ELR (cell line): ENCODE measurements at places on chromosomes 5 and 9.

GRCh38 chr9:111805830-111806241 lies 11.1 kb upstream of the SHOC1 start:
- peak; percentile 93 for DNase-seq

- no peak for DNase-seq
These were observed 65.5 kb downstream of the MCTP1 start for GRCh38 chr5:95219411-95219810.

- no peak for DNase-seq
These were observed 381.2 kb upstream of the PDE4D start for GRCh38 chr5:60274747-60275146.

- DNase-seq = no peak
These were observed 63.3 kb downstream of the CWC27 start for GRCh38 chr5:64831996-64832395.

DNA sequence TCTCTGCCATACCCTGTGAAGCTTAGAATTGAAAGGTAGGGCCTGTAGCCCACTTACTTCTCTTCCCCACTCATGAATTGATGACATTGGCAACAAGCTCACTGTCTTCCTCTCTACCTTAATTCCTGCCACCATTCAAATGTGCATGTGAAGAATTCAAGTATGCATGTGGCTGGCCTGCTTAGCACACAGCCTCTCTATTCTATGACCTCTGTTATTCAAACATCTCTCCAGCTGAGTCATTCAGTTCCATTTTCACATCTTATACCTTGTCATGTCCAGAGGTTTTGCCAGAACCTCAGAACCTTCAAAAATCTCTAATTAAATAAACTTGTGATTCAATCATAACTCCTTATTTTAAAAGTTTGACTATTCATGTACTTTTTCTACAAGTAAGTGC lies 114.7 kb upstream of the MAN2A1 start:
- no peak for DNase-seq

- DNase-seq = no peak
These were observed 157.5 kb downstream of the ENC1 start for GRCh38 chr5:74482990-74483389.

GRCh38 chr5:32710550-32711361 lies at the start of gene NPR3:
Gene NPR3, plus strand, starts transcription at chr5:32711321. Its CDS starts 456 bp downstream, at chr5:32711777.
- DNase-seq = peak; percentile 58

- DNase-seq = no peak
These were observed 22.1 kb downstream of the HMGXB3 start for GRCh38 chr5:150022681-150023080.

GRCh38 chr5:143244990-143245389 lies 158.5 kb downstream of the NR3C1 start:
- DNase-seq = peak; percentile 55

DNA sequence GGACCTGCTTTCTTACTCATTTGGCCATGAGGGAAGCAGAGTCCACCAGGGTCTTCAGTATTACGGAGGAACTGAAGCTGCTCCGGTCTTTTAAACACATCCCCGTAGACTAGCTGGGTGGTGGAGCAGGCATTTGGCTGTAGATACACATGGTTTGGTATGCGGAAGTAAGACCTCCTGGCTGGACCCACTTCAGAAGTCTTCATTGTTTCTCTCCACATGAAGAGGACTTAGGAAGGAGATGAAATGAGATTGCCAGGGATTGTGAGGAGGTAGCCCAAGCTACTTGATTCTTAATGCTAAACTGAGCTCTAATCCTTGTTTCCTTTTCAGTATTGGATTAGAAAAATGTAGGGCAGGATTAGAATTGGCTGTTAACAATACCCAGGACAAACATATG lies 32.9 kb downstream of the STXBP1 start:
- no peak for DNase-seq

DNA sequence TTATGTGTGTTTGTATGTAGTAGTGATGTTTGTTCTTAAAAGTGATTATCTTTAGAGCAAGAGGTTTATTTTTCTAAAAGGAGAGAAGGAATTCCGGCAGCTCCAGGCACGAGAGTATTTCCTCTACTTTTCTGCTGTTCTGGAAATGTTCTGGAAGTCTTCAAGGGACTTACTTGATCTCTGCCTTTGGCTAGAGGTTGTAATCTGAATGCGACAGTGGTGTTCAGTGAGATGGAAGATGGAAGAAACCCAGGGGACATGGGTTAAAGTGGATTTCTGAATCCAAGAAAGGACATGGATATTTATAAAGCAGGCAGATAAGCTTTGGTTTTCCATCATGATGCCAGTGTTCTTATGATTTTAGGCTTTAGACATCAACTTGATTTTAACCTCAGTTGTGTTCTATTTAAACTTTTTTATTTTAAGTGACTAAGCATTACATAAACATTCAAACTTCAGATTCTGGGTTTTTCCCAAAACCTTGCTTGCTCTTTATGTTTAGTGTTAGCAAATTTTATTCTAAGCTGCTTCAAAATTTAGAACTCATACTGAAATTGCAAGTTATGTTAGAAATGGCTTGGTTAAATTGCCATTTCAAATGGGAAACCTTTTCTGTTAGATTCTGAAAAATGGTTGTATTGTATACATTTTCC lies 3.6 kb downstream of the GPR21 start:
- DNase-seq = no peak

GRCh38 chr5:68225911-68226545 lies 10.5 kb downstream of the PIK3R1 start:
- no peak for DNase-seq

DNA sequence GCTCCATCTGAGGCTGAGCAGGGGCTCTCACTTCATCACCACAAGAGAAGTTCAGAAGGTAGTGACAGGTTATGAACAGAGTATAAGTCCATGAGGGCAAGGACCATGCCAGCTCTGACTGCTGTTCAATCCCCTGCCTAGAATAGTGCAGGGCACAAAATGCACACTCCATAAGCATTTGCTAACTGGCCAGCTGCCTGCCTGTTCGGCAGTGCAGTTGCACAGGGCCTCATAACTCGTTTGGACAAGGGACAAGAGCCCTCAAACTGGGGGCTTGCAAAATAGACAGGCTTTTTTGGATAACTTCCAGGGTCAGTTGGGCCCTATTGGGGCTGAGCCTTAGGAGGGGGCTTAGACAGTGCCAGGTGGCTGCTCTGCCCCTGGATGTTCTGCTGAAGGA lies 21.1 kb downstream of the SPARC start:
- DNase-seq = no peak

DNA sequence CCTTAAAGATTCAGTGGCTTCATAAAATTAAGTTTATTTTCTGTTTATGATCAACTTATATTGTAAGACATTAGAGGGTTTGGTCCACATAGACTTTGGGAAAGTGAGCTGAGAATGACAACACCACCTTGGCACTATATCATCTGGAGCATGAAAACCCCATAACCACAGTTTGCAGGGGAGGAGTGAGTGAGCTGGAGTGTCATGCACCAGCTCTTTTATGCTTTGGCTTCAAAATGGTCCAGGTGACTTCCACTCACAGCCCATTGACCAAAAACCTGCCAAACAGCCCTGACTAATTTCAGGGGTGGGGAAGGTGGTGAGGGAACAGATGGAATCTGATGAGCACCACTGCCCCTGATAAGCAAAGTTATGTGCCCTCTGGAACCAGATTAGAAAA lies 295.8 kb downstream of the DMRTA1 start:
- DNase-seq = no peak

DNA sequence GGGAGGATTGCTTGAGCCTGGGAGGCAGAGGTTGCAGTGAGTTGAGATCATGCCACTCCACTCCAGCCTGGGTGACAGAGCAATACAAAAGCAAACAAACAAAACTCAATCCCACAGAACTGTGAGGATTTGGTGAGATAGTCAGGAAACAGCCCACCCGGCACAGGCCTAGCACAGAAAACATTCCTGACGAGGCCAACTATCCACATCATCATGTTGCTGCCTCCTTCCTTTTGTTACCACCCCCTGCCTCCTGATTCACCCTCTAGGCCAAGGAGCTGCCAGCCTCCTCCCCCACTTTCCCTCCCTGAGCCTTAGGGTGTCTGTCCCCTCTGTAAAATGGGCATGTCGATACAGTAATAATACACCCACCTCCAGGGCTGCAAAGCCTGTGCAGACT lies 39.0 kb downstream of the STK10 start:
- peak; percentile 72 for DNase-seq

DNA sequence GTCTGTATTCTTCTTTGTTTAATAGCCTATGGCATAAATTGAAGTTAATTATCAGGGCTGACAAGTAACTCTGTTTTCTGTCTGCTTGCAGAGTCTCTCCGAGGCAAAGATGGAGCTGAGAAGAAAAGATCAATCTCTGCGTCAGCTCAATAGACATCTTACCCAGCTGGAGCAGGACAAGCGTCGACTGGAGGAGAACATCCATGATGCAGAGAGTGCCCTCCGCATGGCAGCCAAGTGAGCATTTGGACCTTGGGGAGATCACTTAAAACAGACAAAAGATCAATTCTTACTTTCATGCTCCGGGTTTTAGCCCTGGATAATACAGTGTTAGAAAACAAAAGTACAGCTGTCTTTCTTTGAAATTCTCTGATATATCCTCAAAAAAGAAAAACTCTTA lies 293.8 kb downstream of the CCDC171 start:
- no peak for DNase-seq

GRCh38 chr5:116395631-116396203 lies 178.9 kb downstream of the SEMA6A start:
- no peak for DNase-seq

DNA sequence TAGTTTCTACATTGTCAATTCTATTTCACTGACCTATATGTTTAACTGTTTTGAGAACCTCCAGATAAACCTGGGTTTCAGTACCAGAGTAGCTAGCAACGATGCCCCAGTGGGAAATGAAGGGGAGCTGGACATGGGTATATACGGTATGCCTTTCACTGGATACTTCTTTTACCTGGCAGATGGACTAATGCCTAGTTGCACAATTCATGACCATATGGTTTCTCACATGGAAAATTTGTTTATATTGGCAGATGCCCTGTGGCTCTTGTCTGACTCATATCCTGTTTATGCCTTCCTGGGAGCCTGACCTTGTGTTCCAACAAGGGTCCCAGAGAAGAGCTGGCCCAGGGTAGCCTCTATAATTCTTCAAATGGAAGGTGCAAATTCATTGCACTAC lies 144.1 kb downstream of the MAT2B start:
- DNase-seq = peak; percentile 73

GRCh38 chr9:127808347-127809001 lies 5.8 kb downstream of the FPGS start:
- DNase-seq = no peak

GRCh38 chr5:107400328-107400727 lies 270.4 kb downstream of the EFNA5 start:
- DNase-seq = no peak

DNA sequence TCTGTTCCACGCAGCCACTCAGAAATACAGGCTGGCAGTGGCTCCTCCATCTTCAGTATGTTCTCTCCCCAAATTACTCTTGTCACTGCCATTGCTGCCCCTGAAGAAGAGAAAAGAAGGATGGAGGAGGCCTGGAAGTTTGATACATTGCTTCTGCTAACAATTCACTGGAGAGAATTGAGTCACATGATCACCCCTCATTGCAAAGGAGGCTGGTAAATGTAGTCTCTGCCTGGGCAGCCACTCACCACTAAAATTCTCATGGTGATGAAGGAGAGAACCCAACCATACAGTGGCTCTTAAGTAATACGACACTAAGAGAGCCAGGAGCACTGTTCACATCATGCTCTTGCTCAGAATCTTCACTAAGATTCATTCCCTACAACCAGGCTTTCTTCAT lies 112.0 kb downstream of the DOCK8 start:
- DNase-seq = no peak

GRCh38 chr5:44797841-44798240 lies 10.9 kb upstream of the MRPS30 start:
- no peak for DNase-seq

DNA sequence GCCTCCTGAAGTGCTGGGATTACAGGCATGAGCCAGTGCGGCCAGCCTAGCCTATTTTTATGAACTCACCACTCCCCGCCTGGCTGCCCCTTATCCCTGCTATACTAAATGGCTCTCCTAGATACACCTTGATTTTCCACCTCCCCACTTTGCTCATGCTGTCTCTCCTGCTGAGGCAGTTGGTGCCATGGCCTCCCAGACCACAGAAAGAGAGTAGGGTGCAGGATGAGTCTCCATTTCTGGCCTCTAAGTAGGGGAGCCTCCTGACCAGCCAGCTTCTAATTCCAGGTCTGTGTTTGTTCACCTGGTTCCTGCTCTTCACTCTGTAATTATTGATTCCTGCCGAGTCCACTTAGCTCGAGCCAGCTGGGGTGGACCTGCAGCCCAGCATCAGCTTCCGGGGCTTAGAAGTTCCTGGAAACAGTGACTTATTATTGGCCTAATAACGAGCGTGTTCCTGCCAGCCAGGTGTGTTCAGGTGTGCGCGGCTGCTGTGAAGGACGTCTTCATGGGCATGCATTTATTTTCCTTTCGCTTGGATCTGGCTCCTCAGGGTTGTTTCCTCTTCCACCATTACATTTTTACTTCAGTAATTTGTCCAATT lies 34.0 kb downstream of the ZNF618 start:
- no peak for DNase-seq

- peak; percentile 71 for DNase-seq
These were observed 71.3 kb downstream of the TMC1 start for GRCh38 chr9:72592502-72593403.

- DNase-seq = no peak
These were observed 72.8 kb downstream of the TLE4 start for GRCh38 chr9:79644601-79645000.

DNA sequence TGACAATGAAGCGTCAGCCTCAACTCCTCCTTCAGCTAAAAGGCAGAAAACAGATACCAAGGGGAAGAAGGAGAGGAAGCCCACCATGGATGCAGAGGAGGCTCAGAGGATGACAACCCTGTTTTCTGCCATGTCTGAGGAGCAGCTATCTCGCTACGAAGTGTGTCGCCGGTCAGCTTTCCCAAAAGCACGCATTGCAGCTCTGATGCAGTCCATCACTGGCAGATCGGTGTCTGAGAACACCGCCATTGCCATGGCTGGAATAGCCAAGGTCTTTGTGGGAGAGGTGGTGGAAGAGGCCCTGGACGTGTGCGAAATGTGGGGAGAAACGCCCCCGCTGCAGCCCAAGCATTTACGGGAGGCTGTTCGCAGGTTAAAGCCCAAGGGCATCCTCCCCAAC lies 968 bp downstream of the TAF11L11 start:
- DNase-seq = no peak

- DNase-seq = no peak
These were observed 48.4 kb upstream of the FOXI1 start for GRCh38 chr5:170057311-170057710.

GRCh38 chr9:105632807-105633206 lies 29.4 kb upstream of the TAL2 start:
- peak; percentile 12 for DNase-seq

- no peak for DNase-seq
These were observed 44.4 kb downstream of the ANKRD31 start for GRCh38 chr5:75192264-75192663.
